Effector CD4-positive, alpha-beta T cell (primary cell): ENCODE measurements at places on chromosomes 5 and 9.

DNA sequence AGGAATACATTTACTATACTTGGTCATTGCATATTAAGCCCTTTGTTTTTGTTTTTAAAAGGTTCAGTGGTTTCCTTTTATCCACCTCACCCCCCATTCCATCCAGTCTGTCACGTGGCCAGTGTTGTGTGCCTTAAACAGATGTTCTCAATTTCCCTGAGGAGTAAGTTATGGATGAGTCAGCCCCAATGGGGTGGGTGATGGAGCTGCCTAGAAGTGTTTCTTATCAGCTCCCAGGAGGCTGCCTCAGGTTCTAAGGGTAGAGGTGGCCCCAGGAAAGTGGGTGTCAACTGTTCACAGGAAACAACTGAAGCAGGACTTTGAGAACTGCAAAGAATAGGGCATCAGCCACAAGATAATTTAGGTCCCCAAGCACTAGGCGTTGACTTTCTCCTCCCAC is 41.1 kb downstream of the ACTBL2 start:
- DNase-seq = no peak

- DNase-seq = no peak
Observed at GRCh38 chr5:43753069-43753468, 150.1 kb downstream of the NNT start.

GRCh38 chr5:644509-644908 is 32.4 kb downstream of the CEP72 start:
- DNase-seq = no peak

- no peak for DNase-seq
Observed at GRCh38 chr5:35285435-35285834, 55.1 kb upstream of the PRLR start.

GRCh38 chr5:168479166-168479565 is 7.1 kb upstream of the RARS1 start:
- no peak for DNase-seq

DNA sequence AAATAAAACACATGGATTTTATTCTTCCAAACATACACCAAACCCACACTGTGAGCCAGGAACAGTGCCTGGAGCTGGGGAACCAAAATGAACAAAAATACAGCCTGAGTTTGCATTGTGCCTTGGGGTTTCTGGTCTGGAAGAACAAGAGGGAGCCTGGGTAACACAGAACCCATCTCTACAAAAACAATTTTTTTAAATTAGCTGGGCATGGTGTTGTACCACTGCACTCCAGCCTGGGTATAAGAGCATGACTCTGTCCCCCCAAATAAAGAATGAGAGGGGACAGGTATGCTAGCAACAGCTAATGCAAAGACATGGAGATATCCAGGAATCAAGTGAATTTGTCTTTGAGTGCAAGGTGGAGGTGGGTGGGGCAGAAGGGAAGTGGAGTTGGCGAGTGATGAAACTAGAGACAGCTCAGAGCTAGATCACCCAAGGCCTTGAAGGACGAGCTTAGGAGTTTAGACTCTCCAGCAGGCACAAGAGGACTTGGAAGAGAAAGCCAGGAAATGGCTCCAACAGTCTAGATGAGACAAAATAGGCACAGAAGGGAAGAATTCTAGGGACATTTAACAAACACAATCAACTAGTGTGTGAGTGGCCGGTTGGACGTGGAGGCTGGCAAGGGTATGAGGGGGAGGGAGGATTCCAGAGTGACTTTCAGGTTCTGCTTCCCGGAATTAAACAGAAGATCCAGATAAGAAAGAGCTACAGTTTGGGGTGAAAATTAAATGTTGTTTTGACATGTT is 47.4 kb downstream of the FNBP1 start:
- no peak for DNase-seq

- no peak for DNase-seq
Observed at GRCh38 chr5:121189342-121190305, 662.1 kb upstream of the FTMT start.
